ENCODE measurements at places on chromosomes 16 and 17.

GRCh38 chr17:67392111-67392510 is 15.0 kb downstream of the PITPNC1 start:
- no peak for DNase-seq

- DNase-seq = no peak
These were observed 90.2 kb downstream of the MARCHF10 start for GRCh38 chr17:62717889-62718288.

GRCh38 chr17:8552577-8553320 is 77.8 kb downstream of the MYH10 start:
- no peak for DNase-seq

DNA sequence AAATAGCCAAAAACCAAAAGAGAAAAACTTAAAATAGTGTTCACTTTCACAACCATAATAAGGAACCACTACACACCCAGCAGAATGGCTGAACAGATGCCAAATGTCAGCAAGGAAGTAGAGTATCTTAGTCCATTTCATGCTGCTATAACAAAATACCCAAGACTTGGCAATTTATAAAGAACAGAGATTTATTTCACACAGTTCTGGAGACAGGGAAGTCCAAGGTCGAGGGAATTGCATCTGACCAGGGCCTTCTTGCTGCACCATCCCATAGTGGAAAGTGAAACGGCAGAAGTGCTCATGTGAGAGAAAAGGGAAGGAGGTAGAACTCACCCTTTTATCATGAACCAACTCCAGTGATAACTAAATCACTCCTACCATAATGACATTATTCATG is 33.8 kb upstream of the CCL22 start:
- DNase-seq = no peak

GRCh38 chr16:78579020-78579419 is 479.6 kb downstream of the WWOX start:
- no peak for DNase-seq

- no peak for DNase-seq
These were observed 74.0 kb upstream of the XYLT1 start for GRCh38 chr16:17544785-17545184.

GRCh38 chr16:46748775-46749705 is 896 bp upstream of the MYLK3 start:
- no peak for DNase-seq

DNA sequence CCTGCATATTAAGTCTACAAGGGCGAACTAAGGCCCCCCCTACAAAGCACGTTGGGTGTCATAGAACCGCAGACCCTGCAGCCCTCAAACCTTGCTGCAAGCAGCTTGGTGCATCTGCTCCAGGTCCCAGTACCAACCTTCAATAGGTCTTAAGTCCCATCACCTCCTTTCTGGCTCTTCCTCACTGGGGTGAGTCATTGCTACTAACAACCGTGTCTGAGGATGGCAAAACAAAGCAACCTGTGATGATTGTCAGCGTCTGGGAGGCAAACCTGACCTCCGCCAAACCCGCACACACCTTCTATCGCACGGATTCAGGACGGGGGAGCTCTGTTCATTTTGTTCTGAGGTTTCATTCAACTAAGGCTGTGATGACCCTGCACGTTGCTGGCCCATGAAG is 138.9 kb downstream of the SLC39A11 start:
- no peak for DNase-seq

GRCh38 chr17:66507103-66507923 is 204.9 kb downstream of the PRKCA start:
- no peak for DNase-seq

DNA sequence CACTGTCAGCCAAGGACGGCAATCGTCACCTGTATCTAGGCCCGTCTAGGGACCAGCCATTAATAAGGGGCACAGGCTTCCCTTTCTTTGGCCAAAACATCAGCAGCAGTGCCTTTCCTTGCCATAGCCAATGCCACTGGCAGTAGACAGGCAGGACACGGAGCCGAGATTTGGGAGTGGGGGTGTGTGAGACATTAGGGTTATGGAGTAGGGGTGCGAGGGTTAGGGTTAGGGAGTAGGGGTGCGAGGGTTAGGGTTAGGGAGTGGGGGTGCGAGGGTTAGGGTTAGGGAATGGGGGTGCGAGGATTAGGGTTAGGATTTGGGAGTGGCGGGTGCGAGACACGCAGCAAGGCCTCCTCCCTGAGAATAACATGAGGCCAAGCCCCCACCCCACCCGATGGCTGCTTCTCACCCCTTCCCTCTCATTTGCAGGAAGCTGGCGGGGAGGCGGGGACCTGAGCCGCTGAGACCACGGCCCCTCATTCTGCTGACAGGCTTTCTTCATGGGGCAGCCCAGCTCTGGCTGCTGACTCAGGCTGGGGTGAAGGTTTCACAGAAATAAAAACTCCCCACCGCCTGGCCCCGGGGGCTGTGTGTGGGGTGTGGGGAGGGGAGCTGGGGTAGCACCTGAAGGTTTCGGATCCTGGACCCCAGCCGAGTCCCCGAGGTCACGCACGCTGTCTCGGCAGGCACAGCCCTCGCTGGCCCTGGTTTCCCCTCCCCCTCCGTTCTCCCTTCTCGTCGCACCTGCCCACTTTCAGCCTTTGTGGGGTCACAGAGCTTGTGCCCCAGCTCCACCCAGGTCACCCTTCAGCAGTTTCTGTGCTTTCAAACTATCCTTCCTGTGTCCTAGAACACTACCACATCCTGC is 93.8 kb downstream of the PGS1 start:
- DNase-seq = no peak

GRCh38 chr17:2449486-2449885 is 48.6 kb upstream of the MNT start:
- DNase-seq = no peak

DNA sequence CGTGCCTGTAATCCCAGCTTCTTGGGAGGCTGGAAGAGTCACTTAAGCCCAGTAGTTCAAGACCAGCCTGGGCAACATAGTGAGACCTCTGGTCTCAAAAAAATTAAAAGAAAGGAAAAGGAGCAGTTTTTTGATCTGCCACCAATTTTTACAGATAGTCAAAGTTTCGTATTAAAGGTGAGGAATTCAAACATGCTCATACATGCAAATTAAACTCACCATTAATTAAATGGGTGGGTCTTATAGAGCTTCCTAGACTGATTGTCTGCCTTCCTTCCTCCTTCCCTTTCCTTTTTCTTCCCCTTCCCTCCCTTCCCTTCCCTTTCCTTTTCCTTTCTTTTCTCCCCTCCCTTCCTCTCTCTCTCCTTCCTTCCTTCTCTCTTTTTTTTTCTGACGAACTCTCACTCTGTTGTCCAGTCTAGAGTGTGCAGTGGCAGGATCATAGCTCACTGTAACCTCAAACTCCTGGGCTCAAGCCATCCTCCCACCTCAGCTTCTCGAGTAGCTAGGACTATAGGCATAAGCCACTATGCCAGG is 36.4 kb upstream of the VPS4A start:
- no peak for DNase-seq

DNA sequence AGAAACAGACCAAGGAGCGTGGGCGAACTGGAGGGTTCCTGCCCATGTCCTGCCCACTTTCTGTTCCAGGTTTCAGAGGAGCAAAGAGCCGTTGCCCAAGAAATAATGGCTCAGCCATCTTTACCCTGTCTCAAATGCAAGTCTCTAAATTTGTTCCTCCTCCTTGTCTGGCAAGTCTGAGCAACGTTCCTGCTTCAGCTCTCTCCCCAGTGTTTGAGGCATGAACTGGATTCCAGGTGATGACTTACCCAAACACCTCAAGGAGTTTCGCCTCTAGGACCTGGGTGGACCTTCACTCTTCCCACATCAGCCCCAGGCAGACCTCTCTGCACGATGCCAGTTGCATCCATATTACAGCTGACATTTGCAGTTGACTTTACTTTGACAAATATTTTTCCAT is 521.9 kb upstream of the HSBP1 start:
- no peak for DNase-seq

GRCh38 chr17:77665833-77666232 is 292.7 kb upstream of the TNRC6C start:
- no peak for DNase-seq

DNA sequence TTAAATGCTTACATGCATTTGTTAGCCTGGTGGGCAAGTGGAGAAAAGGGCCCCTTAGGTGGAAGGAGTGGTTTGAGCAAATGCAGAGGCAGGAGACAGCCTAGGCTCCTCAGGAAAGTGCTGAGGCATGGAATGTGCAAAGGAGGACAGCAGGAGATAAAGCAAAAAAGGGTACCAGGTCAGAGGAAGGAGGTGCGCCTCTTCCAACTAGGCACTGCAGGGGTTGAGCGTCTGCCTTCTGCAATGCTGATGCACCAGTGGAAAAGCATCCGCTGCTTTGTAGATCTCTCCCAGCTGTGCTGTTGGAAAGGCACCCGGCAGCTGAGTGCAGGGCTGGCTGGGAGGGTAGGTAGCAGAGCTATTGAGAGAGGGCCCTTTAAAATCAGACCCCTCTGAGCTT is 287.0 kb upstream of the XYLT1 start:
- DNase-seq = no peak

GRCh38 chr17:77354670-77355455 is 214.1 kb downstream of the SEC14L1 start:
- DNase-seq = no peak

- no peak for DNase-seq
These were observed 13.6 kb downstream of the CEP131 start for GRCh38 chr17:81209141-81209540.

DNA sequence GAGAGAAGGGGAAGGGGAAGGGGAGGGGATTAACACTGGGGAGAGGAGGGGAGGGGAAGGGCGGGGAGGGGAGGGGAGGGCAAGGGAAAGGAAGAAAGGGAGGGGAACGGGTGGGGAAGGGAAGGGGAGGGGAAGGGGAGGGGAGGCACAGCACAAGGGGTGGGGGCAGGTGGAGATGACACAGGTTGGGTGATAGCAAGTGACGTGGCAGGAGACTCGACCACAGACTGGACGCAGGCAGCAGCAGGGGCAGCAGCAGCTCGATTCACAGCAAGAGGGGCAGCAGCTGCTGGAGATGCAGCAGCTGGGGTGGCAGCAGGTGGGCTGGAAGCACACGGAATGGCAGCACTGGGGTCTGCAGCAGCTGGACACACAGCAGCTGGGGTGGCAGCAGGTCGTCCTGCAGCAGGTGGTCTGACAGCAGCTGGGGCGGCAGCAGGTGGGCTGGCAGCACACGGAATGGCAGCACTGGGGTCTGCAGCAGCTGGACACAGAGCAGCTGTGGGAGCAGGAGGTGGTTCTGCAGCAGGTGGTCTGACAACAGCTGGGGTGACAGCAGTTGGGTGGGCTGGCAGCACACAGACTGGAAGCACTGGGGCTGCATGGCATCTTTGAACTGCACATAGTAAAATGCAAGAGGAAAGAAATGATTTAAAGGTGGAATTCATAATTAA is at the start of gene KRTAP4-16:
Gene KRTAP4-16 (minus strand): TSS at position 624 of the 674 bp plus-strand sequence. CDS start 0 bp downstream, at position 624.
- DNase-seq = no peak

DNA sequence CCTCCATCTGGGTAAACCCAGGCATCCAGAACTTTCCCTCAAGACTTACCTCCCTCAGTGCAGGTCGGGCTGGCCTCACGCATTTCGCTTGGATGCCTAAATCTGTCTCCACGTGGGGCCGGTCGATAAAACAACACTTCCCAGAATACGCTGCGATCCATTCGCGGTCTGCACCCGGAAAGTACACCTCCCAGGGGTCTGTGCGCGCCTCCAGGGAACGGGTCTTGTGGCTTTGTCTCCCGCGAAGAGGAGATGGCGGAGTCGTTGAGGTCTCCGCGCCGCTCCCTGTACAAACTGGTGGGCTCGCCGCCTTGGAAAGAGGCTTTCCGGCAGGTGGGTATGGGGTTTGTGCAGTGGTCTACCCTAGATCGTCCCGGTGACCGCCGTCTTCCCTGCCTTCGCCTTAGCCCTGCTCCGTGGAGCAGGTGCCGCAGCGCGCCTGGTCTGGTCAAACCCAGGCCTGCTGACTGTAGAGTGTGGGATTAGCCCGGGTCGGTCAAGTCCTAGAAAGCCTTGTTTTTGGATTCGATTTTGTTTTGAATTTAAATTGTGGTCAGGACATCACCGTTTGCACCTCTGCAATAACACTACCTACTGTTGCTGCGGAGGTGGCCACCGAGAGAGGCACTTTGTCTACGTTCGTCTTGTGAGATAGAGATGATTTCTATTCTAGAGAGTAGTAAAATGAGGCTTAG is at the start of gene RPAIN:
Gene RPAIN (plus strand): TSS at position 224 of the 695 bp plus-strand sequence. CDS start 29 bp downstream, at position 253.
- peak; percentile 84 for DNase-seq

- no peak for DNase-seq
These were observed 31.0 kb downstream of the ZNRF1 start for GRCh38 chr16:75029854-75030253.

- DNase-seq = no peak
These were observed 240 bp downstream of the WBP2 start for GRCh38 chr17:75854881-75855309.

GRCh38 chr17:80290156-80290555 is 29.5 kb downstream of the RNF213 start:
- DNase-seq = no peak

GRCh38 chr16:49495596-49496355 is 122.2 kb downstream of the C16orf78 start:
- DNase-seq = no peak

GRCh38 chr17:50976951-50977472 is 110.9 kb upstream of the TOB1 start:
- DNase-seq = no peak

DNA sequence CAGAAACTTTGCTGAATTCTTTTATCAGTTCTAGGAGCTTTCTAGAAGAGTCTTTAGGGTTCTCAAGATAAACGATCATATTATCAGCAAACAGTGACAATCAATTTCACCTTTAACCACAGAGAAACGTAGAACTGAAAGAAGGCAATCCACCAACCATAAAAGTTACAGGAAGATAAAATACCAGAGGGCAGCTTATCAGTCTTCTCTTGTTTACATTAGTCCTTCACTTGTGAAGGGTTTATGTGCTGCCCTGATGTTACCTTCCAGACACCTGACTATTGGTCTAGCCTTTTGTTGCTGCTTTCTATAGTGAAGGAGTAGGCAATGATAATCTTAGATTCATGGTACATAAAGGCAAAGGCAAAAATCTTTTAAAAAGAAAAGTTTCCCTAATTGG is 73.2 kb upstream of the EFCAB3 start:
- no peak for DNase-seq

DNA sequence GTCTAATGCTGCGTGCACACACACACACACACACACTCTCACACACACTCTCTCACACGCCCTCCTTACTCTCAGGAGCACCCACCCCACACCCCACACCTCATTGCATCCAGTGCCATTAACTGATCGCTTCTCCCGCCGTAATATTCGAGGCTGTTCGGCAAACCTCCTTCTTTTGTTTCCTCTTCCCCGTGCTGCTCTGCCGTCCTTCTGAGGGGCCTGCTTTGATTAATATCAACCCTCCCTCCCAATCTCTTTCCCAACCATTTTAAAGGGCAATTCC is 156.2 kb upstream of the TNRC6C start:
- no peak for DNase-seq
